Natural killer cell (primary cell): ENCODE measurements at places on chromosomes 13 and 19. TPM values are rescaled to one million over a fixed set of nuclear protein-coding genes. Genes with fewer than 3 reads are reported as not detected.

The KIR2DL1 gene
- total RNA-seq = 88.2 TPM

The ZNF799 gene
- 7.5 TPM for total RNA-seq

The SIGLEC8 gene
- not detected for total RNA-seq

The ZNF729 gene
- not detected for total RNA-seq

The CACNG7 gene
- total RNA-seq = not detected

The LGALS7 gene
- total RNA-seq = not detected

The KLK2 gene
- total RNA-seq = not detected

The TMEM147 gene
- total RNA-seq = 37.9 TPM
